ENCODE measurements at places on chromosomes 2 and 18.

- DNase-seq = no peak
Observed at GRCh38 chr2:56589835-56590234, 406.0 kb downstream of the CCDC85A start.

DNA sequence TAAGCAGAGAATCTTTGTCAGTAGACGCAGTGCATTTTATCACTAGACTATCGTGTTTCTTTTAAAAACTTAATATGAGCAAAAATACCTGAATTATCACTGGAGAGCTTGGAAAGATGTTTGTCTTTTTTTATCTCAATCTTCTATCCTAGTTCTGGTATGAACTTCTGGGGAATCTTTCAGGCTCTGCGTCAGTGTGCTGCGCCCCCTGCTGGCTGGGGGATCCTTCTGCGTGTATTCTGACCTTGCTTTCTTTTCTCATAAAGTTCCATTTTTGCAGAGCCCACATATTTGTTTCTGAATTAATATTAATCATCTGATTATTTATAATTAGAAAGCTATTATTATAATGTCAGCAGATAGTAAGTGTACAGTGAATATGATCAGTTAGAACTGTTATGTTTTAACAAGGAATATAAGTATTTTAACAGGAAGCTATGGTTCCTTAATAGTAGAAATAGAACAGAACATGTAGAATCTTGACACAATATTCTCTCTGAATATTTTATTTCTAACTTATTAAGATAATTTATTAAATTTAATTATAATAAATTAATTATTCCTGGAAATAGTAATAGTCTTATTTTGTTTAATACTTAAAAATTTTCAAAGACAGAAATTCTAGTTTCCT is 945.0 kb upstream of the CRIM1 start:
- DNase-seq = peak; percentile 68

GRCh38 chr2:209591021-209591420 is 167.2 kb downstream of the MAP2 start:
- DNase-seq = no peak

DNA sequence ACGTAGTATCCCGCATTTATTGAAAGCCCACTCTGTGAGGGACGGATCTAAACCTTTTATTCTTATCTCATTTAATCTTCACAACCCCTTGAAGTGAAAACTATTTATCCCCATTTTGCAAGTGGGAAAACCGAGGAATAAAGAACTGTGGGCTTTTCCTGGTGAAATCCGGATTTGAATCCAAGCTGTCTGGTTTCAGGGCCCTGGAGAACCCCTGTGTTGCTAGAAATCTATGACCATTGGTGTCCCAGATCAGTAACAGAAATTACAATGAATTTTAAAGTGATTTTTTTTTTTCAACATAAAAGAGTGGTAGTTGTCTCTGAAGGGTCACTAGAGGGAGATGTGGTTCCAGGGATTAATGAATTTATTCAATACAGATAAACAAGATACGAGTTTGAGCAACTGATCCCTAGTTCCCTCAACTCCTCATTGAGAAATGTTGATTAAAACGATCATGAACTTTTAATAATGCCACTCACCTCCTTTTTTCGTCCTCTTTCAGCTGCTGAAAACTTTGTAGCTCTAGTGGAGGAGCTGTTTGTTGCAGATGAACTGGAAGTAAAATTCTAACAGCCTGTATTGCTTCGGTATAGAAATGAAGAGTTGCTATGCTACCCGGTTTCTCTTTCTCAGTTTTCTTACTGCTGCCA is 940 bp downstream of the XRCC5 start:
- DNase-seq = no peak

DNA sequence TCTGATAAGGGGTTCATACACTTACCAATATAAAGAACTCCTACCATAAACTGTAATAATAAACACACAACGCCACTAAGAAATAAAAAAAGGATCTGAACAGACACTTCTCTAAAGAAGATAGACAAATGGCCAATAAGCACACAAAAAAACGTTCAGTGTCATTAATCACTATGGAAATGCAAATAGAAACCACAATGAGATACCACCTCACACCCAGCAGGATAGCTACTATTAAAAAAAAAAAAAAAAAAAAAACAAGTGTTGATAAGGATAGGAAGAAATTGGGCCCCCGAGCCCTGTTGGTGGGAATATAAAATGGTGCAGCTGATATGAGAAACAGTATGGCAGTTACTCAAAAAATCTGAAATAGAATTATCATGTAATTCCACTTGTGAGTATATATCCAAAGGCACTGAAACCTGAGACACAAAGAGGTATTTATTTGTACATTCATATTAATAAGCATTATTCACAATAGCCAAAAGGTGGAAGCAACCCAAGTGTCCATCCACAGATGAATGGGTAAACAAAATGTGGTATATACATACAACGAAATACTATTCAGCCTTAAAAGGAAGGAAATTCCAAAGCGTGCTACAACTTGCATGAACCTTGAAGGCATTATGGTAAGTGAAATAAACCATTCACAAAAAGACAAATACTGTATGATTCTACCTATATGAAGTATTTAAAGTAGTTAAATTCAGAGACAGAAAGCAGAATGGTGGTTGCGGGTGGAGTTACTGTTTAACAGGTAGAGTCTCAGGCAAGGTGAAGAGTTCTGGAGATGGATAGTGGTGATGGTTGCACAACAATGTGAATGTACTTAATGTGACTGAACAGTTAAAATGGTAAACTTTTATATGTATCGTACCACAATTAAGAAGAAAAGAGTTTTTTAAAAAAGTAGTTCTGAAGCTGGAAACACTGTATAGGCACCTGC is 17.9 kb downstream of the REV1 start:
- DNase-seq = no peak

DNA sequence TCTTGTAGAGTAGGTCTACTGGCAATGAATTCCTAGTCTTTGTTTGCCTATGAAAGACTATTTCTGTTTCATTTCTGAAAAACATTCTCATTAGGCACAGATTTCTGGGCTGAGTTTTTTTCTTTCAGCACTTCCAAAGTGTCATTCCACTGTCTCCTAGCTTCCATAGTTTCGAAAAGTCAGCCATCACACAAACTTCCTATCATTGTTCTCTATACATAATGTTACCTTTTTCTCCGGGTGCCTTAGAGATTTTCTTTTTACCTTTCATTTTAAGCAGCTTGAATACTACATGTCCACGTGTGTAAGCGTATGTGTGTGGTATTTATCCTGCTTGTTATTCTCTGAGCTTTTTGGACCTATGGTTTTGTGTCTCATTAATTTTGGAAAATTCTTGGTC is 55.7 kb downstream of the OLA1 start:
- DNase-seq = no peak

DNA sequence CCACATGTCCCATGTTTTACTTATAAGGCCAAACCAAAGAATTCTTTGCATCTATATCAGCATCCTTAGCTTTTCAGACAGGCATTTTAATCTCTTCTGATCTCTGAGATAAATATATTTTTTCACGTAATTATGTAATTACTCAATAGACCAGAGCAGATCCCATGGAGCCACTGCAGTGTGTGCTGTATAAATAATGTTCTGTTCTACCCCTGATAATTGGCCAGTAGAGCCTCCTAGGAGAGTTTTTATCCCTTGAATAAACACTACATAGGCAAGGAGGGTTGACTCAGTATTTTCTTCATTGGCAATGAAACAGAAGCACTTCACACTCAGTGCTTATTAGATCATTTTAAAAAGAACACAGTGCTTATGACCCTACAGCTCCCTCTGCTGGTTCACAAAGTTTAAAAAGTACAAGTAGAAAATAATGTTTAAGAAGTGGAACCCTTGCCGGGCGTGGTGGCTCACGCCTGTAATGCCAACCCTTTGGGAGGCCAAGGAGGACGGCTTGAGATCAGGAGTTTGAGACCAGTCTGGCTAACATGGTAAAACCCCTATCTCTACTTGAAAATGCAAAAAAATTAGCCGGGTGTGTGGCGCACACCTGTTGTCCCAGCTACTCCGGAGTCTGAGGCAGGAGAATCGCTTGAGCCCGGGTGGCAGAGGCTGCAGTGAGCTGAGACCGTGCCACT is 91.9 kb downstream of the PPP1R1C start:
- DNase-seq = peak; percentile 22

DNA sequence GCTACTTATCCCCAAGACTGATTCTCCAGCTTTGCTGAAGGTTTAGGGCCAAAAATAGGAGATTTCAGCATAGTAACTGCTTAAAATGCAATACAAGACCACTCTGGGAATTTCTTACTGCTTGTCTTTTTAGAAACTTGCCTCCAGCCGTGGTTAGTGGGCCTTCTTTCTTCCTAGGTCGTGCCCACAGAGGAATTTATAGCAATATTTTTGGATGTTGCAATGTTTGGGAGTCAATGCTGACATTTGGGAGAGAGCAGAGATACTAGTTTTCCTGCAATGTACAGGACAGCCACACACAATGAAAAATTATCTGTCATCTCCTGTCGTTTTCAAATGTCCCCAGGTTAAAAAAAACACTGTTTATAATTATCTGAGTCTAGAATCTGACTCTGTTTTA is 25.6 kb upstream of the CERS6 start:
- no peak for DNase-seq

- no peak for DNase-seq
Observed at GRCh38 chr18:26422472-26423162, 125.7 kb downstream of the KCTD1 start.

GRCh38 chr2:101828673-101829334 is 131.3 kb downstream of the MAP4K4 start:
- no peak for DNase-seq

DNA sequence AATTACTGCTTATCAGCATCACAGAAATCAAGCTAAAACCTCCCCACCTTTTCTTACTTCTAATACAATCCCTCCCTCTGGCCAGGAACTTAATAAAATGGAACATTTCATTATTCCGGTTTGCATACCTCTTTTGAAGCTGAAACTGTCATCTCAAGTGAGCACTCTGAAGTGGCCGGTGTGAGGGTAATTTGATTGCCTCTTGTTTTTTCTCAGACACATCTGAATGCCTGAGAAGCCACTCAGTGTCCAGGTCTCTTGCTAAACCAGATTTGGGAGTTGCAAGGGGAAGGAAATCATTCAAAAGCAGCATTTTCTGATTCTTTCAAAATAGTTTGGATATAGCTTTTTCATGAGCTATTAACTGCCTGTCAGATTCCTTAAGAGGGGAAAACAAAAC is 190.3 kb downstream of the C1D start:
- DNase-seq = no peak

DNA sequence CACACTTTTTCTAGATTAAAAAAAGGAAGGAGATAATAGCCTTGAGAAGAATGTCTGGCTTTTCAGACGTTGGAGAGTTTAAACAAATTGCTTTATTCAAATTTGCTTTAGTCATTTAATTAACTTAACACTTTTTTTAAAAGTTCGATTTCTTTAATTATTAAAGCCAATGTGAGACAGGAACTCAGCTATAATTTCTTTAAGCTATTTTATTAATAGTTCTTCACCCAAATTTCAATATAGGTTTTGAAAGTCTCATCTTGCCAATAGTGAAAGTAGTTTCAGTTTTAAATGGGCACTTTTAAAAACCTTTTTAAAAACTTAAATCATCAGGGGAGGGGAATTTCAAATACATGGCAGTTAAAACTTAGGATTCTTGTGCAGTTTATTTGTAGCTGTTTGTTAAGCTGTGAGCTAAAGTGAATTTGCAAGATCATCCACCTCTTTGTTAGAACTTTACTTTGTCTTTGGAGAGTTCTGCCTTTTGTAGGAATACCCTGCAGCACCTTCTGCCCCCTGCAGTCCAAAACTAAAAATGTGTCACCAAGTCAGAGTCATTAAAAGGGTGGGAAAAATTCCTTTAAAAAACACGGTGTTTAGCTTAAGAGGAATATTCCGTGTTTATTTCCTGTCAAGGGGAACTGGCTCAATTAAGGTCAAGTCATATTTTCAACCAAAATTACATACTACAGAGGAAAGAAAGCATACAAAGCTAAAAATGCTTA is 4.6 kb downstream of the TGIF1 start:
- no peak for DNase-seq

- DNase-seq = peak; percentile 82
Observed at GRCh38 chr18:43279015-43279744, 1.9 kb upstream of the SYT4 start.

DNA sequence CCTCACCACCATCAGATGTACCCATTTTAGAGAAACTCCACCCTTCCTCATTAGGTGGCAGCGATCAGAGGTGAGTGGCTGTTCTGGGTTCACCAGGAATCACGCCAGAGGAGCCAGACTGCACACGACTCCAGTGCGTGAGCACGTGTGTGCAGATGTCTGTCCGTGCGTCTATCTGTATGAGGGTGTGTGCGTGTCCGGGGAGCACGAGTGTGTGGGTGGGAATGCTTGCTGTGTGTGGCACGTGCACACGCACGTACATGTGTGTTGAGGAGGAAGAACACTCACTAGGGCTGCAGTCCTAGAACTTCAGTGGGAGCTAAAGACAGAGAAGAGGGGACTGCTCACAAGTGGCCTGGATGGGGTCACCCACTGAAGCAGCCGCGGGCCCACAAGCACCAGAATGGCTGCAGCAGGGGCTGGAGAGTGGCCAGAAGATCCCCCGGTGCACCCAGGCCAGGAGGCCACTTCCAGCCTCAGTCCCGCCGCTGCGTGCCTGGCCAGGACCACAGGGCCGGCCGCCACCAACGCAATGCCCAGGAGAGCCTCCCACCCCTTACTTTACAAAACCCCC is 13.9 kb downstream of the HDAC4 start:
- DNase-seq = no peak

GRCh38 chr2:202114291-202114690 is 41.2 kb downstream of the KIAA2012 start:
- DNase-seq = no peak

GRCh38 chr18:21456428-21457178 is 143.9 kb downstream of the ESCO1 start:
- no peak for DNase-seq

GRCh38 chr2:140496714-140497113 is 1634.1 kb downstream of the LRP1B start:
- DNase-seq = no peak

DNA sequence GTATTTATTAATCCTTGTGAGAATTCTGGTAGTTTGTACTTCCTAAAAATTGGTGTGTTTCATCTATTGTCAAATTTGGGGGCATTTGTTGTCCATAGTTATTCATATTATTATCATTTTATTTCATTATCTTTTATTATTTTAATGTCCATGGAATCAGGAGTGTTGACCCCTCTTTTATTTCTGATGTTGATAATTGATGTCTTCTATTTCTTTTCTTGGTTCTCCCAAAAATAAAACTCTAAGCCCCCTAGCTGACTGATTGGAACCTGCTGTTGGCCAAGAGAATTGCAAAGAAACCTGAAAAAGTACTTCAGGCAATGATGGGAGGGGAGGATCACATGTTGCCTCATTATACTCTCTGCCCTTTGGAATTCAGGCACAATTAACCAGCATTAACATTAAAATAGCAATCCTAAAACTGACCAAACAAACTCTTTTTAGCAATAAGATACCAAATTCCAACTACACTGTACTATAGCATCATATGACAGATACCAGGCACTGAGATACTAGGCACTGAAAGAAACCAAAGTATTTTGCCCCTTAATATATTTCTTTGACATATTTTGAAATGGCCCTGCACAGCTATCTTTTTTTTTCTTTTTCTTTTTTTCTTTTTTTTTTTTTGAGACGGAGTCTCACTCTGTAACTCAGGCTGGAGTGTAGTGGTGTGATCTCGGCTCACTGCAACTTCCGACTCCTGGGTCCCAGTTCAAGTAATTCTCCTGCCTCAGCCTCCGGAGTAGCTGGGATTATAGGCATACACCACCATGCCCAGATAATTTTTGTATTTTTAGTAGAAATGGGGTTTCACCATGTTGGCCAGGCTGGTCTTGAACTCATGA is 1097.2 kb upstream of the CNTNAP5 start:
- peak; percentile 68 for DNase-seq

GRCh38 chr18:34858188-34858587 is 148.1 kb downstream of the DTNA start:
- DNase-seq = no peak

GRCh38 chr2:239714116-239714515 is 311.0 kb downstream of the NDUFA10 start:
- DNase-seq = no peak

- no peak for DNase-seq
Observed at GRCh38 chr2:180177534-180177933, 170.4 kb upstream of the CWC22 start.
